DMS 273 treated with DMSO at 0.1 percent for 48 hours (cell line): ENCODE measurements at places on chromosomes 3 and 15.

DNA sequence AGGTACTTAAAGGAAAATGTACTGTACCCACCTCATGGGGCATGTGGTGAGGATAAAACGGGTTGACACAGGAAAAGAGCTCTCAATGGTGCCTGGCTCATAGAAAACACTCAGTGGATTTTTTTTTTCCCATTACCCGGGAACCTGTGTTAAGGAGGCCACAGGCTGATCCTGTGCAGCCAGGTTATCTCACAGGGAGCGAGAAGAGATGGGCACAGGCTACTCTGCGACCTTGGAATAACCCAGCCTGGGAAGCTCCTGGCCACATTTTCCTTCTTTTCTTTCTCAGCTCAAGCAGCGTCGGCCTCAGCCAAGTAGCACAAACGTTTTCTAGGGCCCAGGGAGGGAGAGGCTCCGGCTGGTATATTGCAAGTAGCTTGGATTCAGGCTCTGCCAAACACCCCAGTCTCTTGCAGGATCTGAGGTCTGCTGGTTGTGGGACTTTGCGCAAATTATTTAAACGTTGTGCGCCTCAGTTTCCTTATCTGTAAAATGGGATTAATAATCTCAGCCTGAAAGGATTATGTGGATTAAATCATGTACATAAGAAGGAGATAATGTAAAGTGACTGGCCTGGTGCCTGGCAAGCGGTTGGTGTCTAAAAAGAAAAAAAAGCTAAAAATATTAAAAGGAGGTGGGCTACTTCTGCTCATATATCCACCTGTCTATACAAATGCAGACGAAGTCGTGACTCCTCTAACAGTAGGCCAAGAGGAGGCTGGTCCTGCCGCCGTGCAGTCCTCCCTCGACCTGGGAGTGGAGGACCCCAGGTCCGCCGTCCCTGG, 2.2 kb downstream of the FURIN start:
- DNase-seq, result no peak

DNA sequence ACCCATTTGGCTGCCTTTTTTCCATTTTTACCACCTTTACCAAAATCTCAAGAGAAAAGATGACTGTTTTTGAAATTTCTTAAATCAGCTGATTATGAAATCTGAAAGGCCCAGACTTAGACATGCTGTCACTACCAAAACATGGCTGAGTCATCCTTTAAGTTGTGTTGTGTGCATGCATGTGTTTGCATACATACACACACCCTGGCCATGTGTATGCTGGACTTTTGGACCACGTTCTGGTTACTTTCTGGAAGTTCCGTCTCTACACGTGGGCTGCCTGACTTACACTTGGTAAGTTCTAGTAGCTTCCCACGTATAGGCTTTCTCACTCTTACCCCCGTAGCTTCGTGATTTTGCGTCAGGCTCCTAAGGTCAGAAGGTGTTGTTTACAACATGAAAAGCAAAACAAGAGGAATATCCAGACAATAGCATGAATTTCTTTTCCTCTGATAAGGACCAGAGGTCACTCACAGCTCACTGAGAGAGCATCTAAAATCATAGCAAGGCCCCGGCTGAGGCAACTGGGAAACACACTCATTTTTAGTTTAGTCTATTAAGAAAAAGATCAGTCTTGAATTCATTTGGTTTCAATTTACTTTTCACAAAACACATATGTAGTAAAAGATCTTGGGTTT, 62.4 kb downstream of the COL8A1 start:
- no peak for DNase-seq

- DNase-seq, result no peak
Measured at GRCh38 chr3:16379838-16380237, 114.8 kb downstream of the OXNAD1 start.

GRCh38 chr15:38028869-38029268, 94.4 kb downstream of the TMCO5A start:
- no peak for DNase-seq

- no peak for DNase-seq
Measured at GRCh38 chr3:126548556-126549466, 9.9 kb downstream of the C3orf22 start.

GRCh38 chr3:30872879-30873278, 21.6 kb downstream of the GADL1 start:
- DNase-seq, result no peak

DNA sequence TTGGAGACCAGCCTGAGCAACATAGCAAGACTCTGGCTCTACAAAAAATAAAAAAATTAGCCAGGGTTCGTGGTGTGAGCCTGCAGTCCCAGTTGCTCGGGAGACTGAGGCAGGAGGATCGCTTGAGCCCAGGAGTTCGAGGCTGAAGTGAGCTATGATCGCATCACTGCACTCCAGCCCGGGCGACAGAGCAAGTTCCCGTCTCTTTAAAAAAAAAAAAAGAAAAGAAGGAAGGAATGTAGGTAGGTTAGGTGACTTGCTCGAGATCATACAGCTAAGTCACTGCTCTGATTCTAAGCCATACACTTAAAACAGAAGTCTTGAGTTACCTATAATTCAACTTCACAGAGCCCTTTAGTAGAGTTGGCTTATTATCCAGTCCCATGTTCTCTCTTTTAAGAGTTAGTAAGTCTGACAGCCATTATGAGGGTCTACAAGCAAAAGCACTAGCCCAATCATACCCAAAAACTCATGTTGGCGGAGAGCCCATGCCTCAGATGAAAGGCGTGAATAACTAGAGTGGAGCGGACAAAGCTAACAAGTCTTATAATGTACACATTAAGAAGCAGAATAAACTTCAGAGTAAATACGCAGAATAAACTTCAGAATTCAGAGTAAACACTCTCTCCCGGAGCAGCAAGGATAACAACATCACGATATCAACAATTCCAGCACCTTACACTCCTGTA, 768 bp downstream of the AAGAB start:
- no peak for DNase-seq

- no peak for DNase-seq
Measured at GRCh38 chr3:101791778-101792177, 12.8 kb downstream of the NXPE3 start.

GRCh38 chr3:162224746-162225145, 728.1 kb downstream of the OTOL1 start:
- no peak for DNase-seq

GRCh38 chr3:148246291-148246923, 451.3 kb upstream of the AGTR1 start:
- DNase-seq, result no peak

- DNase-seq, result no peak
Measured at GRCh38 chr3:146585156-146585555, 20.0 kb downstream of the PLSCR5 start.

GRCh38 chr3:73604451-73604850, 20.3 kb downstream of the PDZRN3 start:
- no peak for DNase-seq

GRCh38 chr3:105996781-105997180, 128.0 kb upstream of the CBLB start:
- no peak for DNase-seq

- DNase-seq, result no peak
Measured at GRCh38 chr3:135007607-135008006, 212.5 kb downstream of the EPHB1 start.

DNA sequence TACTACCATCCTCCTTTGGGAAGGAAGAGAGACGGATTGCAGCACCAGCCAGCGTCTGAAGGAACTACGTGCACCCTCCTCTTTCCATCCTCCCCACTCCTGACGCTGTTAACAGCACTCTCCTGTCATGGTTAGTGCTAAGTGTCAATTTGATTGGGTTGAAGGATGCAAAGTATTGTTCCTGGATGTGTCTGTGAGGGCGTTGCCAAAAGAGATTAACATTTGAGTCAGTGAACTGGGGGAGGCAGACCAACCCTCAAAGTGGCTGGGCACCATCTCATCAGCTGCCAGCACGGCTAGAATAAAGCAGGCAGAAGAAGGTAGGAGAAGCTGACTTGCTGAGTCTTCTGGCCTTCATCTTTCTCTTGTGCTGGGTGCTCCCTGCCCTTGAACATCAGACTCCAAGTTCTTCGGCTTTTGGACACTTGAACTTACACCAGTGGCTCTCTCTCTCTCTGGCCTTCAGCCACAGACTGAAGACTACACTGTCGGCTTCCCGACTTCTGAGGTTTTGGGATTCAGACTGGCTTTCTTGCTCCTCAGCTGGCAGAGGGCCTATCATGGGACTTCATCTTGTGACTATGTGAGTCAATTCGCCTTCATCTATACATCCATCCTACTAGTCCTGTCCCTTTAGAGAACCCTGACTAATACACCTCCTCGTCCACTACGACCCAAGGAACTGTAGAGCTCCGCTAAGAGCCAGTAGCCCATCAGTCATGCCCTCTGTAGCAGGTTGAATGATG, 128.2 kb upstream of the HES1 start:
- no peak for DNase-seq

- DNase-seq, result no peak
Measured at GRCh38 chr3:145055375-145056076, 1083.9 kb downstream of the DIPK2A start.

DNA sequence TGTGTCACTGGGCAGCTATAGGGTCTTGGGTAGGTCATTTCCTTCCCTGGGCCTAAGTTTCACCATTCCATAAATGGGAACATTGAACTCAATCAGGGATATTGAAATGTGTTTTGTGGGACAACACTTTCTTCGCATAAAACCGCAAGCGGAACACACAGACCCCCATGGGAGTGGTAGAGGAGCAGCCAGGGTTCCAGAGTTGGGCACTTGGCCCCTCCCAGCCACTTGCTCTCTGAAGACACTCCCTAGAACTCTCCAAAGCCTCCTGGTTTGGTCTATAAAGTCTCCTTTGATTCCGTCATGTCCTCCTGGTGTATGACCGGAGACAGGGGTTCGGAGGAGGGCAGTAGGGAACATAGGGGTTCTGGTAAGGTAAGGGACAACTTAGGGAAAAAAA, 271.7 kb downstream of the UACA start:
- DNase-seq, result no peak

GRCh38 chr3:196458063-196458462, 25.8 kb upstream of the UBXN7 start:
- no peak for DNase-seq

GRCh38 chr3:138916824-138917223, 30.1 kb downstream of the FOXL2 start:
- DNase-seq, result no peak

DNA sequence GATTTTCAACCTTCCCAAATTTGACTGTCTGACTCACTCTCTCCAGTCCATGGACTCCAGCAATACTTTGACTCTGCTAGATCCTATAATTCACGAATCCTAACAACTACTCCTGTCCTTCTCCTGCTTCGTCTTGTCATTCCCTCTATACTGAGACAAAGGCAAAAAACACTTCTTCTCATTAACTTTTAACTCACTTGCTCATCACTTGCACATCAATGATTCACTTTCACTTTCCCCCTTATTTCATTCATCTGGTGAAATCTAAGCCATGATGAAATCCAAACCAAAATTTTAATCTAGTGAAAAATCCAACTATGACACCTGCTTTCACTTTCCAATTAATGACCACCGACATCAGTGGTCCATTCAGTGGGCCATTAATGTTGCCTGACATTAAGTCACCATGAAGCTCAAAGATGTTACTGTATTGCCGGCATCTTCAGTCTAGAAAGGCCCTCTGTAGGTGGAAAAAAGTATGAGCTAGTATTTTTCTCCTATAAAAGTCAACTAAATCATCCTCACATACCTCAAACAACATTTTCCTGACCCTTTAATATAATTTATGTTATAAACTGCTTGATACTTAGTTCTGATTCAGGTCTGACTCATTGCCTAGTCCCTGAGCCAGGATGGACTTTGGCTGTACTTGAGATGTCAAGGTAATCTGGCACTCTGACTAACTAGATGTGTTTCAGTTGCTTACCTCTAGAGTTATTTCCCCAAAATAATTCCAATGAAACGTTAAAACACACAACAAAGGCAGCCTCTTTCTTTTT, 158.6 kb downstream of the CNTN6 start:
- no peak for DNase-seq

DNA sequence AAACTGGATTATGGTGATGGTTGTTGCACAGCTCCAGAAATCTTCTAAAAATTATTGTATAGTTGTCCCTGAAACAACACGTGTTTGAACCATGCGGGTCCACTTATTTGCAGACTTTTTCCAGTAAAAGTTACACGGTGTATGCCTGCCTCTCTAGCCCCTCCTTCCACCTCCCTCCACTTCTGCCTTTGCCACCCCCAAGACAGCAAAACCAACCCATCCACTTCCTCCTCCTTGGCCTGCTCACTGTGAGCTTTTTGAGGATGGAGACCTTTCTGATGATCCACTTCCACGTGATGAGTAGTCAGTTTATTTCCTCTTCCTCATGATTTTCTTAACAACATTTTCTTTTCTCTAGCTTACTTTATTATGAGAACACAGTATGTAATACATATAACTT, 5.4 kb downstream of the CYFIP1 start:
- no peak for DNase-seq

- DNase-seq, result no peak
Measured at GRCh38 chr3:143001034-143001368, 369 bp upstream of the U2SURP start.

- no peak for DNase-seq
Measured at GRCh38 chr3:188446766-188447165, 292.8 kb downstream of the LPP start.

DNA sequence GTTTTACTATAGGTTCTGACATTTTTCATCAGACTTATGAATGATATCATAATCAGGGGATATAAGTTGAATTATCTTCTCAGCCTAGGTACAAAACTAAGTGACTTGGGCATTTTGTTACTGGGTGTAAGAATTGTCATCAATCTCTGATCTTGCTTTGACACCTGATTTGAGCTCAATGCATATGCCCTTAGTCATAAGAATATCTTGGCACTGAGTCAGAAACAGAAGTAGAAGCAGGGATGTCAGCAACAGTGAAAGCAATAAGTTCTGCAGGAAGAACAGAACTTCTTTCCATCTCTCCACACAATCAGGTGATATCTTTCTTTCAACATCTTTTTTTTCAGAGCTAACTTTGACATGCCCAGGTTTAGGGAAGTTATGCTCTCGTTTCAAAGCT, 14.6 kb downstream of the SLITRK3 start:
- no peak for DNase-seq

GRCh38 chr15:31830591-31830990, 199.7 kb upstream of the CHRNA7 start:
- no peak for DNase-seq

- no peak for DNase-seq
Measured at GRCh38 chr15:73082812-73083211, 30.5 kb downstream of the NEO1 start.

DNA sequence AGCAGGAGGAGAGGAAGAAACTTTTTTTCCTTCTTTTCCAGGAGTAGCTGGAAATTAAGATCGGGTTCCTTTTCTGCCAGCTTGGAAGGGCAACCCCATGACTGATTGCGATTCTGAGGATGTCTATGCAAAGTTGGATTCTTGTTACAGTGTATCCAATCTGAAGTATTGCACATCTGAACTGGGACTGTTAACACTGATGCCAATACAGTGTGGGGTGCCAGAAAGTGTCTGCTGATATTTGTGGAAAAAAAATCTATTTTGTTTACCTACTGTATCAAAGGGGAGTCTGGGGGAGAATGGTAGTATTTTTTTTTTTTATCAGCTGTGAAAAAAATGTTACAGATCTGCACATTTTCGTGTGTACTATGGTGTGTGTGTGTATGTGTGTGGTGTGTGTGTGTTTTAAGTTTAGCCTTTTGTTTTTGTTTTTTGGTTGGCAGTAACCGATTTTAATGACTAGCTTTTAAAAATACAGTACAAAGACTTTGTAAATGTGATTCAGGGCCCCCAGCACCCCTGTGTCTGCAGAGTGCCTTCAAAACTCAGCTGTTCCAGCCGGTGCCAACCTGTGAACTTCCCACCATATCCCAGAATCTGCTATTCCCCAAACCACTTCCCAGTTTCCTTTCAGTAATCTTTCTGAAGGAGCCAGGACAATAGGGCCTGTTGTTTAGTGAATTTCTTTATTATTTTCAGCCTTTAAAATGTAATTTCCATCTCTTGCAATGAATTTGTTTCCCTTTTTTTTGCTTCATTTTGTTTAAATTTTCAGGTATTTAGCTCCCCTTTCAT, 1.9 kb downstream of the RAP2B start:
- DNase-seq, result no peak
